ACHN (cell line): ENCODE measurements at places on chromosomes 7 and 10.

- DNase-seq, result no peak
Observed at GRCh38 chr10:70952921-70953320, 64.6 kb upstream of the PCBD1 start.

- DNase-seq, result no peak
Observed at GRCh38 chr7:45157286-45157652, 322 bp upstream of the RAMP3 start.

DNA sequence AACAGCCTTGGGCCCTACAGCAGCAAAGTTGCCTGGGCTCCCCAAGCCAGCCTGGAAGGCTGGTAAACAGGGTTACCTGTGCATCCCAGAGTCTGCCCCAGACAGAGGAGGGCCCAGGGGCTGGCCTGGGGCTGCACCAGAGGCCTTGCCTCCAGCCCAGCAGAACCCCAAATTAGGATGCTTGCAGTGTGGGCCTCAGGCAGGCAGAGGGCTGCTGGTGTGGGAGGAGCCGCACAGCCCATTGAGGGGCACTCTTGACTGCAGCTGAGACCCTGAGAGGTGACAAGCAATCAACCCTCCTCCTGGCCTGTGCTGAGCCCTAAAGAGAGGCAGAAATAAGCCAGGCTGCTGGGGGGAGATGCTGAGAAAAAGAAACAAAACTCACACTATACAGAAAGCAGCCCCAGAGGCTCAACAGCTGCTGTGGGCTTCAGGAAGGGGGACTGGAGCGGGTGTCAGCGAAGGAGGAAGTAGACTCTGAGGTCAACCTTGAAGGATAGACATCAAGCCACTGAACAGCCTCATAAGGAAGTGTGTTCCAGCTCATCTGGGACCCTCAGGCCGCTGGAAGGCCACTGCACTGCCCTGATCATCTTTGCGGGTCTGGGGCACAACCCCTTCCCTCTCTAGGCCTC is 6.6 kb downstream of the AIFM2 start:
- DNase-seq, result no peak

DNA sequence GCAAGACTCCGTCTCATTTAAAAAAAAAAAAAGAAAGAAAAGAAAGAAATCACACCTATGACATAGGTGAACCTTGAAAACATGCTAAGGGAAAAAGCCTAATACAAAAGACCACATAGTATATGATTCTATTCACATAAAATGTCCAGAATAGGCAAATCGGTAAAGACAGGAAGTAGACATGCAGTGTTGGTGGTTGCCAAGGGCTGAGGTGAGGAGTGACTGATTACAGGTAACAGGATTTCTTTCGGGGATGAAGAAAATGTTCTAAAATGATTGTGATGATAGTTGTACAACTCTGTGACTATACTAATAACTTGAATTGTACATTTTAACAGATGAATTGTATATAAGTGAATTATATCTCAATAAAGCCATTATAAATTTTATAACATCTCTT is 3.3 kb downstream of the XPNPEP1 start:
- DNase-seq, result no peak

- no peak for DNase-seq
Observed at GRCh38 chr7:140694592-140694991, 1.9 kb upstream of the NDUFB2 start.

- no peak for DNase-seq
Observed at GRCh38 chr7:6202117-6202516, 70.3 kb downstream of the CYTH3 start.

- DNase-seq, result no peak
Observed at GRCh38 chr7:73888959-73889358, 28.0 kb downstream of the TMEM270 start.

GRCh38 chr7:64802699-64803098 is 8.5 kb downstream of the ZNF138 start:
- DNase-seq, result no peak

GRCh38 chr7:27958933-27959548 is 219.1 kb downstream of the TAX1BP1 start:
- DNase-seq, result no peak

DNA sequence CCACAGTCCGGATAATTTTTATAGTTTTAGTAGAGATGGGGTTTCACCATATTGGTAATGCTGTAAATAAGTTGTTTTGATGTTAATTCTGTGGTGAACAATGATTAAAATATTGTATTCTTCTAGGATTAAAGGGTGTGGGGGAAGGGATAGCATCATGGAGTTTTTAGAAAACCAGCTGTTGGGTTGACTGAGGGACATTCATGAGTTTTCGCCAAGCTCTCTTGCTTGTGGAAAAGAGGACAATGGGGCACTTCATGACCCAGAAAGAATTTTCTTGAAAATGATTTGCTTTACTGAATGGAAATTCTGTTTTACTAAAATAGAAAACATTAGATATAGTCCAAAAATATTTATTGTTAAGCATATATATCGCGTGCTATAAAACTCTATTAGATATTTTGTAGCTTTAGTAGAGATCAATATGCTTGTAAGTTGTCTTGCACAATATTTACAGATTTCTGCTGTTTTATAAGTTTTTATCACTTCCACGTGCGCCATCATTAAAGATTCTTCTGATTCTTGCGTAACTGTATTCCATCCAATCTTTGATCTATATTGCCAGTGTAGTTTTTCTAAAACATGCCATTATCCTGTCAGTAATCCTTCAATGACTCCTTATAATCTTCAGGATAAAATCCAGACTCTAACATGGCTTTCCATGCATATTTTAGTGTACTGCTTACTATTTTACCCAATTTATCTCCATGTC is 41.8 kb downstream of the LCOR start:
- DNase-seq, result no peak

- DNase-seq, result no peak
Observed at GRCh38 chr10:128036011-128036615, 90.1 kb downstream of the MKI67 start.

GRCh38 chr7:158548726-158549125 is 38.9 kb downstream of the PTPRN2 start:
- DNase-seq, result no peak

- peak; percentile 46 for DNase-seq
Observed at GRCh38 chr10:13708256-13708990, 121.7 kb downstream of the PRPF18 start.

GRCh38 chr10:78763651-78764395 is 304.9 kb upstream of the ZMIZ1 start:
- no peak for DNase-seq

DNA sequence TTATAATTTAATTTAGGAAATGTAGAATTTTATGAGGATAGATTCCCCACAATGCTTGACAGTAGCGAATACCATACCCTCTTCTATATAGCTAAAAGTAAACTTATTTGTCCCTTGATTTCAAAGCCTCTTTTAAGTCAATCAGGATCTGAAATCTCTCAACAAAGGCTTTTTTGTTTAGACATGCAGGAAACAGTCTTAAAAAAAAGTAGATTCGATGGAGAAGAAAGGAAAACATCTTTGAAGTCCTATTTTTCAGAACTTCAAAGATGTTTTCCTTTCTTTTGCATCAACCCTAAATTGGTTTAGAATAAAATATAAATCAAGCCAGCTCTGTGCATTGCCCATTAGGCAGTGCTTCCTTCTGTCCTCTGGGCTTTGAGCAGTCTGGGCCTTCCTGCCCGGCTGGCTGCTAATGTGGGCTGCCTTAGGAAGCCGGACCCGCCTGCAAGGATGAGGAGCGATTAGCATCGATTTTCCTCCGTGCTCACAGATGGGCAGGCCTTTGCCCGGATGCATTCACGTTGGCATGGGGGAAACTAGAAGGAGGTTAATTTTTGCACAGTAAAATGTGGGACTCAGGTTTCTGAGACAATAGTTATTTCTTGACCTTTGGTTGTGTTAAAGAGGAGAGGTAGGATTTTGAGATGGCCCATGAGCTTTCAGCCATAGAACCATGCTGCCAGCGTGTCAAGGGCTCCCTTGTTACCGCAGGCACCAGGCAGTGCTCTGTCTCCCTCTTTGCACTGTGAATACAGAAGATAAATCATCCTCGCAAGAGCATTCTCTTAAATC is 15.5 kb downstream of the MSRB2 start:
- DNase-seq, result no peak

- DNase-seq, result no peak
Observed at GRCh38 chr10:100968863-100969186, 479 bp upstream of the SEMA4G start.

- DNase-seq, result no peak
Observed at GRCh38 chr7:43495572-43495971, 87.3 kb upstream of the STK17A start.

GRCh38 chr7:116148626-116149025 is 61.7 kb upstream of the TES start:
- no peak for DNase-seq

- DNase-seq, result no peak
Observed at GRCh38 chr10:12308057-12308456, 41.3 kb upstream of the CAMK1D start.

DNA sequence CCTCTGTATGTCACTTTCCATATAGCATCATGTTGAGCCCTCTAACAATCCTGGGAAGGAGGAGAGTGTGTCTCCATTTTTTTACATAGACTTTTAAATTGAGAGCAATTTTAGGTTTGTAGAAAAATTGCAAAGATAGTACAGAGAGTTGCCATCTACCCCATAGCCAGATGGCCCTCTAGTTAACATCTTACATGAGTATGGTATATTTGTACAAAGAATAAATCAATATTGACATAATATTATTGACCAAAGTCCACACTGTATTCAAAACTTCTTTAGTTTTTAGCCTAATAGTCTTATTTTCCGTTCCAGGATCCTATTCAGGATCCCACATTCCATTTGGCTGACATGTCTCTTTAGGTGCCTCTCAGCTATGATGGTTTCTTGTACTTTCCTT is 274.6 kb upstream of the PLPP4 start:
- no peak for DNase-seq

DNA sequence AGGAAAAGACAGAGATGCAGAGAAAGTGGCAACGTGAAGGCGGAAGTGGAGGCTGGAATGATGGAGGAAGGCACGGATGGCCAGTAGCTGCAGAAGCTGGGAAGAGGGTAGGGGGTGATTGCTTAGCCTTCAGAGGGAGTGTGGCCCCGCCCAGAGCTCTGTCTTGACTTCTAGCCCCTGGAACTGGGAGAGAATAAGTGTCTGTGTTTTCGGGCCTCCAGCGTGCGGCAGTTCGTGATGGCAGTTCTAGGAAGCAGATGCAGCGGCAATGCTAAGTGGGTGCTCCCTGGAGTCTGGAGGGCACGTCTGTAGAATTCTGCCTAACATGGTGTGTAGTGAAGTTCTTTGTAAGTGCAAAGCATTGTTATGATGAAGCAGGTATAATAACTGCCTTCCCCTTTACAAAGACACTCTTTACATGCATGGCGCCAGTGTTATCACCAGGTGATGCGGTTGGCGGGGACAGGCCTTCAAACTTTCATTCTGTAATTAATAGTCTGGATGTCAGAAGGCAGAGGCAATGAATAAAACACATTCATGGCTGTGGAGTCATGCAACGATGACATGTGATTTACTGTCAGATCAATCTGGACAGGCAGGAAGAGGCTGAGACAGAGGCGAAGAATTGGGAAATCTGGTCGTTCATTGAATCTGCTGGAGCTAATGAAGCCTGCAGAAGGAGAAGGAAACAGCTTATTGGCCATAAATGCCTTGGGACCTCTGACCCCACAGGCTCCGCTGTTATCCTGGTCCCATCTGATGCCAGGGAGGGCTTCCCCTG is 228.6 kb downstream of the GLRX3 start:
- no peak for DNase-seq

- peak; percentile 28 for DNase-seq
Observed at GRCh38 chr10:112475575-112476218, 28.7 kb downstream of the VTI1A start.

GRCh38 chr7:128591705-128592104 is 80.4 kb upstream of the GARIN1A start:
- no peak for DNase-seq

DNA sequence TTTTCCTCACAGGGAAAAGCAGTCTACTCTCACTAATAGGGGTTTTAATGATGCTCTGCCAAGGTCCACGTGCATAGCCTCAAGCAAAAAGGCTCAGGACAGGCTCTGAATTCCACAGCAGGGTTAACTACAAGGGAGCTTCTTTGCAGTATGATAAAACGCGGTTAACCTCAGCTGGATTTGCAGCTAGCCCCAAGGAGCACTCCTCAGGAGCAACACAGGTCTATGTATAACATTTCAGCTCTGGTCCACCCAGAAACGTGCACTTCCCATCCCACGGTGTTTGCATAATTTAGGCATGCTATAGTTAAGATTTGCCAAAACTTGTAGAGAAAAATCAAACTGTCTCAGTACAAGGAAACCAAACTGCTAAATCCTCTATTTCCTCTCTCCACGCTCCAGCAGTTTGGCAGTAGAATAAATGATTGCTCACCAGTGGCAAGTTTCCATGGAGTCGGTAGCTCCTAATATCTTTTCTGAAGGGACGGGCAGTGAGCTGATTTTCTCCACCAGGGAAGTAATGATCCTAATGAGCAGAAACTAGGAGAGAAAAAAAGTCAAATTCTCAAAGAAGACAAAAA is 13.1 kb upstream of the ASB4 start:
- peak; percentile 89 for DNase-seq

GRCh38 chr10:113126229-113127201 is 176.5 kb downstream of the TCF7L2 start:
- peak; percentile 85 for DNase-seq

DNA sequence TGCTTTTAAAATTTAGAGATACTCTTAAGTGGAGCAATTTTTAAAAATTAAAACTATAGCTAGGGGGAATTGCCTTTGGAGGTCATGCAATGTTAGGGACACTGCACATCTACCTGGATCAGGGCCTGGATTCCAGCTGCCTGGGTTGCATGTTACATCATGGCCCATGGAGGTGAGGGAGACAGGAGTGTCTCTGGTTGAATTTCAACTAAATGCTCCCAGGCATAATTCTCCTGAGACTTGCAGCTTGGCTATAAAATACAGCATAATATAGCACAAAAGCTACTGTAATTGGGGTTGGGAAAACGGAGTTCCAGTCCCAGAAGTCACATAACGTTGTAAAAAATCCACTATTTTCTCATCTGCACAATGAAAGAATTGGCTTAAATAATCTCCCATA is 782.5 kb downstream of the LRMDA start:
- DNase-seq, result no peak

- no peak for DNase-seq
Observed at GRCh38 chr7:25311346-25311745, 83.1 kb upstream of the NPVF start.

DNA sequence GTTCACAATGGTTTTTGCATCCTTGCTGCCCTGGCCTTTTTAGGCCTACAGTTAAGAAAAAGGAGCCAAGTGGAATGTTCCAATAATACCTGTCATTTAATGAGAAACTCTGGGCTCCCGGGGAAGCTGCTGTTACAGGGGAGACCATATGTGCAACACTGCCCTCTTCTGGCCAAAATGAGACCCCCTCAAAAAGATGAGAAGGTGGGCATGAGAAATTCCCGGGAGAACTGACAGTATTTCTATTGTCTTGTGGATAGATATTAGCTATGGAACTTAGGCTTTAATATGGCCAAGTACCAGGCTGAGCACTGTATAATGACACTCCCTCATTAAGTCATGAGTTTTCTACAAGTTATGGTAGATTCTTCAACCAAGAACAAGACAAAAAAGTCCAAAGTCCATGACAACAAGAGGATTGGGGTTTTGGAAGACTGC is 99.4 kb downstream of the CCDC3 start:
- peak; percentile 47 for DNase-seq

- DNase-seq, result peak; percentile 87
Observed at GRCh38 chr7:95246831-95247370, 77.4 kb downstream of the PON1 start.

GRCh38 chr7:6268907-6269306 is 3.5 kb downstream of the CYTH3 start:
- DNase-seq, result no peak
